ENCODE measurements at places on chromosomes 3 and 15.

- no peaks in the 10 kb centered on the region for H3K27me3 ChIP-seq
- H3K4me3 ChIP-seq = no peak overlapping the region
- DNase-seq = no peak
- no peaks in the 10 kb centered on the region for H3K36me3 ChIP-seq
- no peaks in the 10 kb centered on the region for H3K4me1 ChIP-seq
Measured at GRCh38 chr3:145457825-145458552, 703.0 kb downstream of the PLOD2 start.

DNA sequence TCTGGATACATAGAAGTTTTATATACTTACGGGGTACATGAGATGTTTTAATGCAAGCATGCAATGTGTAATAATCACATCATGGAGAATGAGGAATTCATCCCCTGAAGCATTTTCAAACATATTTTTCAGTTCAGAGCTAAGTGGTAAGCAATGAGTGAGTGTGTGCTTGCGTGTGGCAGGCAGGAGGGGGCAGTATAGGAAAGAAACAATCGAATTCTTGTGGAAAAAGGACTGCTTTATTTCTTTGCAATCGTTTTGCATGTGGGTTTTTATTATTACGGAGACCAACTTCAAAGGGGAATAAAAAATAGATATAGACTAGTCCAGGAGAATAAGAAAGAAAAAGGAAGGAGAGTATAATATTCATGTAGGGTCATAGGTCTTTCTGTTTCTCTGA, 271.6 kb downstream of the CHL1 start:
- no peak overlapping the region for H3K27ac ChIP-seq
- no peaks in the 10 kb centered on the region for H3K4me1 ChIP-seq
- no peak overlapping the region for H3K4me3 ChIP-seq
- H3K36me3 ChIP-seq = no peaks in the 10 kb centered on the region
- no peak for DNase-seq

DNA sequence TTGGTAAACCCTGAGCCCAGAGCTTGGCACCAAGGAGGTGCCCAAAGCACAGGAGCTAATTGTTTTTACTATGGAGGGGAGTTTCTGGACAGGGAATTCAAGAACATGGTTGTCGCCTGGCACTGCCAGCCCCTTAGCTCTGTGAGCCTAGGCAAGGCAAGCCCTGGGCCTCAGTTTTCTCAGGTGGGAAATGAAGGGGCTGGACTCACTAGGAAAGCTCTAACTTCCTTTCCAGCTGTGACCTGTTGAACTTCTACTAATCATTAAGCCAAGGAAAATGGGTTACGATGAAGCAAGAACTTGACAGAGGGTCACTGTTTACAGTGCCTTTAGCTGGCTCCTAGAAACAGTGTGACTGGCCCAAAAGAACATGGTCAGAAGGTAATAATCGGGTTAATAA, 277.2 kb downstream of the SHQ1 start:
- H3K4me3 ChIP-seq = no peak overlapping the region
- H3K4me1 ChIP-seq = no peaks in the 10 kb centered on the region
- no peak for DNase-seq
- H3K27ac ChIP-seq = no peak overlapping the region
- no peaks in the 10 kb centered on the region for H3K27me3 ChIP-seq
- no peaks in the 10 kb centered on the region for H3K36me3 ChIP-seq

DNA sequence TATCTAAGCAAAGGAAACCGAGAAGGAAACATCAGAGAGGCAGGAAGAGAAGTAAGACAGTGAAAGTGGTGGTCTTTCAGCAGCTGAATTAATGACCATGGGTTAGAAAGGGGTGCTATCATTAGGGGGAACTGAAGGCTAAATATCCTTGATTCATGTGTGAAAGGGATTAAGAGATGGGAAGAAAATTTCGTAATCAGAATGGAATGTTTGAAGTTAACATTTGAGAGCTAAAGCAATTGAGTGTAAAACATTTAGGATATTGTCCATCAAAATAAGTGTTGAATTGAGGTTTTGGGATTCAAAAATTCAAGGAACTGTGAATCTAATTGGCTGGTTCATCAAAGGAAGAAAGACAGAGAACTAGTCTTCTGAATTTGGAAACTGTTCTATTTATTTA, 4.1 kb upstream of the ECT2 start:
- H3K4me3 ChIP-seq = no peak overlapping the region
- H3K27me3 ChIP-seq = no peaks in the 10 kb centered on the region
- H3K36me3 ChIP-seq = no peaks in the 10 kb centered on the region
- H3K27ac ChIP-seq = no peak overlapping the region
- no peak for DNase-seq

DNA sequence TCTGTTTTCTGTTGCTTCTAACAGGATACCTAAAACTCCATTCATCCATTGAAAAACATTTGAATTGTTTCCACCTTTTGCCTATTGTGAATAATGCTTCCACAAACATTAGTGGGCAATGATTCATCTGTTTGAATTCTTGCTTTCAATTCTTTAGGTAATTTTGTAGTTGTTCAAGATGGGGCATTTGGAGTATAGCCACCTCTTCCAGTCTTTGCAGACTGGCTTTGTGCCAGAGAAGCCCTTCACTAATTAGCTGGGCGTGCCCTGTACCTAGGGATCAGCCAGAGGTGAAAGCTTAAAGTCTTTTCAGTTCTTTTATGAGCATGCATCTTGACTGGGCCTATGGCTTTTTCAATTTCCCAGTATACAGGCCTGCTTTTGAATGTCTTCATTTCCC, 10.9 kb downstream of the RTP1 start:
- no peak overlapping the region for H3K4me3 ChIP-seq
- H3K27ac ChIP-seq = no peak overlapping the region
- H3K27me3 ChIP-seq = peaks cover 22% of the 10 kb centered on the region
- no peak for DNase-seq
- no peaks in the 10 kb centered on the region for H3K36me3 ChIP-seq

DNA sequence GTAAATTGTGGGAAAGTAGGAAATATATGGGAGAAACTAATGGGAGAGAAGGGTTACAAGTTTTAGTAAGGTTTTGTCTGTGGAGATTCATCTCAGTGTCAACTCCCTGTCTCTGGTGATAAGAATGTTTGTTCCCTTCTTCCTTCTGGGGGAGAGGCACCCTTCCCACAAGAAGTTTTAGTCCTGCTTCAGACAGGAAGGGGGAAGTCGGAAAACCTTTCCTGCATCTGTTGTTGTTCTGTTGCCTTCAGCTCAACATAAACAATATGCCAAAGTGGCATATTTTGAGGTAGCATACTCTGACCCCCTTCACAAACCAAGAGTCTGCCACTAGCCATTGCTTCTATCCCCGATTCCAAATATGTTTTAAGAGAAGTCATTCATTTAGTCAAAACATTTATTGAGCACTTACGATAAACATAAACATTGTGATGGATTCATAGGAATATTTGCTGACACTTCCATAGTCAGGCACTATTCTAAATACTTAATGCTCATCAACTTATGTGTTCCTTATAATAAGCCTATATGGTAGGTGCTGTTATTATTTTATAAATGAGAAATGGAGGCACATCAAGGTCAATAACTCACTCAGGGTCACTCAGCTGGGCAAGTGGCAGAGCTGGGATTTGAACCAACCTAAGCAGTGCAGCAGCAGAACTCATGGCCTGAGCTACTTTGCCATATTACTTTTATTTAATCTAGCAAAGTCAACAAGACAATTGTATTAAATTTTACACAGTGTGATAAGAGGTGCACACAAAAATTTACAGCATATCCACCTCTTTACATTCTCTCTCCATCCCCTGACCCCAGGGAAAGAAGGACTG, 34.2 kb upstream of the TIMP4 start:
- no peaks in the 10 kb centered on the region for H3K36me3 ChIP-seq
- no peak overlapping the region for H3K4me3 ChIP-seq
- no peak overlapping the region for H3K27ac ChIP-seq
- peaks cover 31% of the 10 kb centered on the region for H3K4me1 ChIP-seq

- no peak for DNase-seq
- no peak overlapping the region for H3K27ac ChIP-seq
- no peak overlapping the region for H3K4me3 ChIP-seq
- no peaks in the 10 kb centered on the region for H3K27me3 ChIP-seq
- peaks cover 71% of the 10 kb centered on the region for H3K36me3 ChIP-seq
Measured at GRCh38 chr15:43881245-43881644, 54.4 kb downstream of the WDR76 start.

DNA sequence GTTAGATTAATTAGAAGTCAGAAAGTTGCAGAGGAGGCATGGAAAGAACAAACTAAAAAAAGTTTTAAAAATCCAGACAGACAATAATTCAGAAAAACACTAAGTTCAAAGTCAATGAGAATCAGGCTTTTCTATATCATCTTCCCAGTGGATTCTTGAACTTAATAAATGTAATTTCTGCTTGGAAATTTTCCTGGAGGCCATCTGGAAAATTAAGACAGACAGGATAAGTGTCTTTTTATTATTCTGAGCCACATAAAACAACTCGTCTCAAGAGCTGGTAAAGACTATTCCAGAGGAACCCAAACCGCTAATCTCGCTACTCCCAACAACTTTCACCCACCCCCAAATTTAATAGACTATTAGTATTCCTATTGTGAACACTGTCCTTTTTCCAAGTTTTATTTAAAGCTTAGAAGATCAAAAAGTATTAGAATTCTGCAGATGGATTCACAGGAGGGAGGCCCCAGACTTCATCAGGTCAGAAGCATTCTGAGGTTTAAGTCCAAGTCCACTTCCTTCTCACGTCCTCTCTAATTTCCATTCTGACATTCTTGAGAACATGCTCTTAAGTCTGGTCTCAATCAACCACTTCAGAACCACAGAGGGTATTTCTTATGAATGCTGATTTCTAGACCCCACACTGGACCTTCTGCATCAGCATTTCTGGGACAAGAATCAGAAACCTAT, 61.3 kb downstream of the ERC2 start:
- H3K27me3 ChIP-seq = no peaks in the 10 kb centered on the region
- H3K4me1 ChIP-seq = no peaks in the 10 kb centered on the region
- no peak for DNase-seq
- H3K27ac ChIP-seq = no peak overlapping the region
- H3K4me3 ChIP-seq = no peak overlapping the region

Measured in DND-41 (cell line).